ENCODE measurements at places on chromosomes 2 and 18. TPM values are rescaled to one million over a fixed set of nuclear protein-coding genes. Genes with fewer than 3 reads are reported as not detected.

The ALLC gene
- not detected for total RNA-seq

The DAPL1 gene
- not detected for total RNA-seq

The UBXN2A gene
- 16.6 TPM for total RNA-seq

The CLEC4F gene
- not detected for total RNA-seq

The STPG4 gene
- not detected for total RNA-seq

The CCDC121 gene
- total RNA-seq = 2.3 TPM

The RAB6D gene
- total RNA-seq = not detected

The ANKRD62 gene
- total RNA-seq = not detected

The SERPINB12 gene
- not detected for total RNA-seq

The L3MBTL4 gene
- 0.59 TPM for total RNA-seq

The ECEL1 gene
- total RNA-seq = 17.2 TPM

The TBR1 gene
- 0.37 TPM for total RNA-seq

The CNTNAP5 gene
- total RNA-seq = 0.04 TPM

The RRM2 gene
- 56.7 TPM for total RNA-seq

The CPS1 gene
- total RNA-seq = 6.3 TPM

The MTERF4 gene
- total RNA-seq = 32.4 TPM

The CCDC148 gene
- 0.07 TPM for total RNA-seq

The ZNF396 gene
- total RNA-seq = 1.4 TPM

The CIDEA gene
- not detected for total RNA-seq

The CHRND gene
- total RNA-seq = not detected

The BMP10 gene
- total RNA-seq = not detected

The CCDC141 gene
- total RNA-seq = 1.2 TPM

The MFSD2B gene
- total RNA-seq = 0.21 TPM

The PSTPIP2 gene
- 0.42 TPM for total RNA-seq

The TMEM87B gene
- 7.1 TPM for total RNA-seq

The PSMG2 gene
- total RNA-seq = 113 TPM

The RASGRP3 gene
- not detected for total RNA-seq

The ONECUT2 gene
- total RNA-seq = 0.89 TPM

The IER3IP1 gene
- 22.7 TPM for total RNA-seq

The PROM2 gene
- total RNA-seq = 1.1 TPM

The SMAD4 gene
- 140 TPM for total RNA-seq

The CGREF1 gene
- 1.0 TPM for total RNA-seq

The REEP1 gene
- 0.59 TPM for total RNA-seq

The ARHGAP15 gene
- total RNA-seq = not detected

The SETBP1 gene
- 1.8 TPM for total RNA-seq

The TUBB8B gene
- 0.17 TPM for total RNA-seq

The DSG1 gene
- not detected for total RNA-seq

The DNAH6 gene
- 0.04 TPM for total RNA-seq

The GCG gene
- total RNA-seq = not detected

The GALR1 gene
- 0.17 TPM for total RNA-seq

The SLC19A3 gene
- total RNA-seq = 1.7 TPM

The BBS5 gene
- 1.3 TPM for total RNA-seq

The UBR3 gene
- total RNA-seq = 9.3 TPM

The TOGARAM2 gene
- total RNA-seq = 0.18 TPM

The GNLY gene
- total RNA-seq = not detected

The UGT1A6 gene
- not detected for total RNA-seq

The MPP4 gene
- not detected for total RNA-seq

The RPIA gene
- 10.3 TPM for total RNA-seq

The SCYGR4 gene
- not detected for total RNA-seq

The LHCGR gene
- not detected for total RNA-seq

The IL37 gene
- 1.00 TPM for total RNA-seq

The MLPH gene
- 1.1 TPM for total RNA-seq

The MIB1 gene
- 64.3 TPM for total RNA-seq

The PREB gene
- 84.5 TPM for total RNA-seq

The AKAIN1 gene
- not detected for total RNA-seq

All from H7 (cell line).